ENCODE measurements at places on chromosomes 1 and 21. TPM values are rescaled to one million over a fixed set of nuclear protein-coding genes. Genes with fewer than 3 reads are reported as not detected.

OR10J1 gene
- total RNA-seq = not detected

CA14 gene
- not detected for total RNA-seq

VWA5B1 gene
- not detected for total RNA-seq

DENND2D gene
- total RNA-seq = 2.6 TPM

NBPF20 gene
- 5.6 TPM for total RNA-seq

BTF3L4 gene
- total RNA-seq = 43.9 TPM

PGLYRP4 gene
- total RNA-seq = not detected

SEMA6C gene
- 21.3 TPM for total RNA-seq

ACTL8 gene
- not detected for total RNA-seq

DMAP1 gene
- 13.0 TPM for total RNA-seq

PLA2G2A gene
- not detected for total RNA-seq

C1orf105 gene
- total RNA-seq = not detected

TP53BP2 gene
- 35.1 TPM for total RNA-seq

ARHGEF16 gene
- 0.51 TPM for total RNA-seq

SPATA46 gene
- not detected for total RNA-seq

HPDL gene
- 4.6 TPM for total RNA-seq

UBL4B gene
- not detected for total RNA-seq

All from dermis blood vessel endothelial cell (primary cell).